Right hindlimb (tissue), 1 donor: ENCODE measurements at places on chromosomes 6 and 20.

DNA sequence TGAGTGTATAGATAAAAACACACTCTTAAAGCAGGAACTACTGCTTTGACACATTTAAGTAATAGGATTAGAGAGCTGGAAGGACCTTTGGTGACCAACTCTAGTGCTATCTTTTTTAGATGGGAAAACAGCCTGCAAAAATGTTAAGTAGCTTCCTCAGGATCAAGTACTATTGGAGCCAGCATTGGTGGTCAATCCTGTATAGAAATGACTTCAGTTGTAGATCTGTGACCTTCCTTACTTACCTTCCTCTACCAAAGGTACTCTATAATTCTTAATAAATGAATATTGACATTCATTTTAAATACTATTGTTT is 18.7 kb downstream of the KCNQ5 start:
- no peak for DNase-seq

- DNase-seq: no peak
These were observed 96.0 kb downstream of the PSMB1 start for GRCh38 chr6:170456886-170457698.

DNA sequence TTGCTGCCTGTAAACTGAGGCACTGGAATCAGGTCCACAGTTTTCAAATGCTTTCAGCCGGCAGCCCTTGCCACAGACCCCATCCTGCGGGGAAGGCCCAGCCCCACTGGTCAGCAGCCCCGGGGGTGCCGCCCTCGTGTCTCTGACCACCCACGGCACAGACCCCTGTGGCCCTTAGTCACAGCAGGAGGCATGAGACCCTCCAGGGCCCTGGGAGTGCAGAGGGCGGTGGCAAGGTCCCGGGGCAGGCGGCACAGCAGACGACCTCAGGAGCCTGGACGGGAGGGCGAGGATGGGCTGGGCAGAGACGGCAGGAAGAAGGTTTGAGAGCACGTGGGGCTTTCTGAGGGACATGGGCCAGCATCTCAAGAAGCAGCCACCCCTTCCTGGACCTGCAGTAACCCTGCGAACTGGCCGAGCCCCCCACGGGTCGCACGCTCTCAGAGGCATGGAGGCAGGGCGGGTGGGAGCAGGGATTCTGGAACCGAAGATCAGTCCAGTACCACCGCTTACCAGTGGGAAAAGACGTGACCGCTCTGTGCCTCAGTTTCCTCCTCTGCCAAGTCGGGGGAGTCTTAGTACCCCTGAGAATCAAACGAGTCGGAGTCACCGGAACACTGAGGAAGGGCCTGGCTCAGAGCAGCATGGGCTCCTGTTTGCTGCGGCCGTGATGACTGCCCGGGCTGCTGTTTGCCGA is 140.7 kb downstream of the TAF4 start:
- no peak for DNase-seq

GRCh38 chr6:12923644-12924235 is 207.2 kb downstream of the PHACTR1 start:
- DNase-seq: no peak

- no peak for DNase-seq
These were observed 48.0 kb upstream of the BCAS1 start for GRCh38 chr20:54118220-54119001.

DNA sequence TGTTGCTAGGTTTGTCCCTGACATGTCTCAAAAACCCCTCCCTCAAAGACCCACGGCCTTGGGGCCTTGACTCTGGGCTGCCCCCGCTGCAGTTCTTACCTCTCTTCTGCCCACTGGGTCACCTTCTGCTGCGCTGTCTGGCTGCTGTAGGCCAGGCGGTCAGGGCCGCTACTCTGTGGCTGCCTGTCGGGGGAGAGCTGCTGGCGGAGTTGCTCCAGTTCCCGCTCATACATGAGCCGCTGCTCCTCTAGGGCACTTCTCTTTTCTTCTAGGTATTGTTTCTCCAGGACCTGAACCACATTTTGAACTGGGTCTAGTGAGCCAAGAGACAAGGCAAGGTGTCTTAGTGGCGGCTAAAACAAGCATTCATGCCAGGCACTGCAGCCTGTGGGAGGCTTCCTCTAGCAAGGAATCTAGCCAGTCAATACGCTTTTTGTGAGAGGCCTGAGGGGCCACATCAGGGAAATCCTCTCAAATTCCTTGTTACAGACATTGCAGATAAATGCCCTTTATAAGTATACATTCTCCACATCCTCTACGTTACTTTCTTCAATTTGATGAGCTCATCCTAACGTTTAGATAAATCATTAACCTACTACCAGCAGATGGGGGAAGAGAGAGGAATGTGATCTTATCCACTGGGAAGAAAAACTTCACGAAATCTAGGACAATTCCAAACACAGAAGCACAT is 110.3 kb upstream of the NUP153 start:
- DNase-seq: no peak

- no peak for DNase-seq
These were observed 8.4 kb upstream of the SLC2A10 start for GRCh38 chr20:46701057-46701456.

GRCh38 chr20:48066246-48066645 is 281.0 kb upstream of the SULF2 start:
- no peak for DNase-seq

DNA sequence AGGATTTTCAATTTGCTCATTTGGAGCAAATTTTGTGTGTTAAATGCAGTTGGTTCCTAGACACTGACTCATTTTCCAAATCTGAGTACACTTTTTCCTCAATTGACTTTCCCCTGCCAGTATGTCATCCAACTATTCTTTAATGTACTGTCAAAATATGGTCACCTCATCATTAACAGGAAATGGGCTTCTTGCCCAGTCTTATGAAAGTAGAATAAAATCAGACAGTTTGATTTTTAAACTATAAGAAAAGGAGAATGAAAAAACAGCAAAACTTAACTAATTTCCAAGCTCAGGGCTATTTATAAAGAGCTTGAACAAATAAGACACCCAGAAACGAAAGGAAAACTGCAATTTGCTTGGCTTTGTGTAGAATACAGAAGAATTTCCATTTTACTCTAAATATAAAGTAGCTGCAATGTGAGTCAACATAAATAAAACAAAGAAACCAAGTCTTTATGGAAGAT is 43.7 kb upstream of the RAB23 start:
- DNase-seq: no peak

- no peak for DNase-seq
These were observed 11.3 kb downstream of the TXNDC5 start for GRCh38 chr6:7899101-7899888.

- peak; percentile 79 for DNase-seq
These were observed 107.1 kb downstream of the COL12A1 start for GRCh38 chr6:75098709-75099108.
